ENCODE measurements at places on chromosomes 5 and 9.
A peak's percentile ranks its signal among the peaks of the same experiment; 100 is the strongest.

DNA sequence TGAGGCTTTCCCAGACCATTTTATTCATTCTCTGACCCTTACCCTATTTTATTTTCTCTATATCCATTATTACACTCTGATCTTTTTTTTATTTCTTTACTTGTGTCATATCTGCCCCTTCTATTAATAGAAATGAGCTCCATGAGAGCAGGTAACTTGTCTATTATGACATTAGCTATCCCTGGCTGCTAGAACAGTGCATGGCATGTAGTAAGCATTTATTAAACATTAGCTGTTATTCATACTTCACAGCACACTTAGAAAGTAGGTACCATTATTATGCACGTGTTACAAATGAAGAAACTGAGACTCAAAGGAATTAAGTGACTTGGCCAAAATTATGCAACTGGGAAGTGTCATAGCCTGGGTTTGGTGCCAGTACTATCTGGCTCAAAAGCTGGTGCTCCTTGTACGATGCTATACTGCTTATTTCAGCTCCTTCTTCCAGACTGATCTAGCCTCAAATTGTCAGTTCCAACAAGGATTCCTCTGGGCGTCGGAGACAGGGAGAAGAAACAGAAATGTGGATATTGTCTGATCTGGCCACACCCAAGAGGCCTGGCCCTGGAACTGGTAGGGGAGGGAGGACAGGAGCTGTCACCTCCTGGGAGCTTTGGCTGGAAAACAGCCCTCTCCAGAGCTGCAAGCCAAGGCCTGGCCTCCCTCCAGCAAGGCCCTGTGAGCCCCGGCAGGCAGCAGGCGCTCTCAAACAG is 10.8 kb upstream of the NIPAL4 start:
- DNase-seq, result no peak

DNA sequence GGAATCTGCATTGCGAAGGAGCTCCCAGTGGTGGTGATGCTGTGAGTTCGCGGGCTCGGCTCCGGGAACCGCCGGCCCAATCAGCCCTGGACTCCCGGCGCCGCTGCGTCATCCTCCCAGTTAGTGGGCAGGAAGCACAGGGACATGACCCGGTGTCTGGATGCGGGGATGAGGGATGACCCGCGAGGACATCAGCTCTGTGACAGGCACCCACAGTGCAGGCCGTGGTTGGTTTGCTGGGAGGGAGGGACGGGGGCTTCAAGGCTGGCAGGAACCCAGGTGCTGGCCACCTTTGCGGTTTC is 996 bp downstream of the NXNL2 start:
- DNase-seq, result no peak

GRCh38 chr9:7117676-7118561 is 360.1 kb downstream of the KDM4C start:
- no peak for DNase-seq

- DNase-seq, result peak; percentile 50
Measured at GRCh38 chr9:110099236-110100095, 108.5 kb downstream of the C9orf152 start.

DNA sequence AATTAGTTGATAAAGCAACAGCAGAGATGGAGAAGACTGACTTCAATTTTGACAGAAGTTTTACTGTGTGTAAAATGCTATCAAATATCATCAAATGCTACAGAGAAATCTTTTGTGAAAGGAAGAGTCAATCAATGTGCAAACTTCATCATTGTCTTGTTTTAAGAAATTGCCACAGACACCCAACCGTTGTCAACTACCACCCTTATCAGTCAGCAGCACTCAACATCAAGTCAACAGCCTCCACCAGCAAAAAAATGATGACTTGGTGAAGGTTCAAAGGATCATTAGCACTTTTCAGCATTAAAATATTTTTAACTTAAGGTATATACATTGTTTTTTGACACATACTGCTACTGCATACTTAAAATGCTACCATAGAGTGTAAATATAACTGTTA is 888.8 kb downstream of the CDH18 start:
- DNase-seq, result no peak

DNA sequence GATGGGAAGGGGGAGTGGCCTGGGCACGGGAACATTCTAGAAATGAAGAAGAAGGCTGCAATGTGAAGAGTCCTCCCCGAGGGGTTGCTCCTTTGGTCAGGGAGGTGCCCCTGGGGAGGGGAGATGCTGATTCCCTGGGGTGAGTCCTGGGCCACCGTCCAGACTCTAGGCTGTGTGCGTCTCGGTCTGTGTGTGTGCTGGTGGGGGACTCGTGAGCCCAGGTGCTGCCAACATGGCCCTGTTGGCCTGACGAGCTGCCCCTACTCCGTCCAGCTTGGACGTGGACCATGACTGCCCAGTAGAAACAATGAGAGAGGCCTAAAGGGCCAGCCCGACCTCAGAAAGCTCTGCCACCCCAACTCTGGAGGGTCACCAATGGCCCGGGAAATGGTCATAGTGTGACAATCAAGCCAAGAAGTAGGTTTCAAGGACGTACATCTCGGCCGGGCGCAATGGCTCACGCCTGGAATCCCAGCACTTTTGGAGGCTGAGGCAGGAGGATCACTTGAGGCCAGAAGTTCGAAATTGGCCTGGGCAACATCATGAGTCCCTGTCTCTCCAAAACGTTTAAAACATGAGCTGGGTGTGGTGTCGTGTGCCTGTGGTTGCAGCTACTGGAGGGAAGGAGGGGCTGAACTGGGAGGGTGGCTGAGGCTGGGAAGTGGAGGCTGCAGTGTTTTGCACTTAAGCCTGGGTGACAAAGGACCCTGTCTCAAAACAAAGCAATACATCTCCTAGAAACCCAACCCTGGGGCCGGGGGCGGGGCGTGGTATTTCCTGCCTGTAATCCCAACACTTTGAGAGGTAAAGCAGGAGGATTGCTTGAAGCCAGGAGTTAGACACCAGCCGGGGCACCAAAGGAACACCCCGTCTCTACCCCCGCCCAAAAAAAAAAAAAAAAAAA is 17.0 kb downstream of the LHX3 start:
- no peak for DNase-seq

GRCh38 chr9:112858625-112859147 is 32.0 kb downstream of the SLC46A2 start:
- DNase-seq, result no peak

DNA sequence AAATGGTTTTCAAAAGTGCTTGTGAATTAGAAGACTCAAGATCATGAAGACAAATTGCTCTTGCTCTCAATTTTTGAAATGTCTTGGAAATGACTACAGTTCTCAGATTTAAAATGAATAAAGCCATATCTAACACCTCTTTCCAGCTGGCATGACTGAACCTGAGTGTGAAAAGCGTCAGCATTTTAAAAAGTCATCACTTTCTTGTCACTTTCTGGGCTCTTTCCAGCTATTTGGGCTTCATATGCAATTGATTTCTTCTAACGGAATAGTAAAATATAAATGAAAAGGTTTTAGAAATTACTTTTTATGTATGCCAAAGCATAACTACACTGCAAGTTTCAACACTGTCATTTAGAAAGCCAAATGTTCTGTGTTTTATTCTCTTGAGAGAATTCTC is 2.3 kb downstream of the GPR21 start:
- no peak for DNase-seq

GRCh38 chr5:140140435-140140834 is 14.7 kb downstream of the IGIP start:
- DNase-seq, result no peak
